IPS-NIHi11 (cell line): ENCODE measurements at places on chromosomes 11 and 22.

GRCh38 chr11:84558085-84558905, 1068.8 kb downstream of the DLG2 start:
- peak; percentile 32 for DNase-seq

GRCh38 chr11:46631676-46632075, 14.3 kb downstream of the ATG13 start:
- DNase-seq = no peak

DNA sequence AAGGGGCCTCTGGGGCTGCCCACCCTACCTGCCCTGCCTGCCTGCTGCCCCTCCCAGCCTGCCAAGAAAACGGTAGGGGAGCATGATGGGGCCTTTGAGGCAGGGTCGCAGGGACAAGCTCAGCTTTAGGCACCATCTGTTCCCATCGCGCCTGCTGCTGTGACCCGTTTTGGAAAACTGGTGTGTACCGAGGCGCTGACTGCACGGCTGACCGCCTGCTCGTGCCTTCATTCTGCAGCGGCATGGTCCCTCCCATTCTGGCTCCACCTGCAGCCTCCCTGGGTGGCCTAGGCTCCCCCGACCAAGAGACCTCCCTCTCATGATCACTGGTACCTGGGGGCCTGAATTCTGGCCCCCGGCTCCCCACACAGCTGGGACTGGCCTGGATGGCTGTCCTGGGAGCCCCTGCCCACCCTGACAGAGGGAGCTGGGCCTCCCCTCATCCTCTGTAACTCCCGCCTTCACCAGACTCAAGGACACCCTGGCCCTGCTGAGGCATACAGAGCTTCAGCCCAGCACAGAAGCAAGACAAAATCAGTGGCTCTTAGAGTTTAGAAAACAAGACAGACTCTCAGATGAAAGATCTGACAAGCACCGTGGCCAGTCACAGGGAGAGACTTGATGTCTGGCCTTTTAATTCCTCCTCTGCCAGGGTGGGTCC, 6.5 kb upstream of the MYRF start:
- DNase-seq = no peak

GRCh38 chr11:104163100-104164027, 583 bp downstream of the PDGFD start:
- DNase-seq = peak; percentile 16

GRCh38 chr22:46239261-46240048, 10.6 kb downstream of the CDPF1 start:
- DNase-seq = no peak

DNA sequence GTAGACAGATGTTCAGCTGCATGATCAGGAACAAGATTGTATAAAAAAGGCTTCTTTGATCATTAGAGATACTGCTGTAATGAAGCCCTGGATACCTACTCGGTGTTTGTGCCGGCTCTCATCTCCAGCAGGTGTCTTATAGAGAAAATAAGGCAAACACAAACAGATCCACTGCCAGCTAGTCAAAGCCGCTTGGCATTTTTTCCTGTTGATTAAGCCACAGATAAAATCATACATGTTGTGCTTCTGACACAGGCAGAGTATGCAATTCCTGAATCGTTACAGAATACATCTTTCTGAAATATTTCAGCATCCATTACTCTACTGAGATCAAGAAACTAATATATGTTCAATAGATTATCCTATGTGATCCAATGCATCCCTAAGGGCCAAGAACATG, 206.9 kb downstream of the CADM1 start:
- DNase-seq = no peak

GRCh38 chr11:62055970-62056369, 67.8 kb upstream of the INCENP start:
- no peak for DNase-seq

GRCh38 chr11:28337701-28338100, 229.5 kb downstream of the METTL15 start:
- no peak for DNase-seq

DNA sequence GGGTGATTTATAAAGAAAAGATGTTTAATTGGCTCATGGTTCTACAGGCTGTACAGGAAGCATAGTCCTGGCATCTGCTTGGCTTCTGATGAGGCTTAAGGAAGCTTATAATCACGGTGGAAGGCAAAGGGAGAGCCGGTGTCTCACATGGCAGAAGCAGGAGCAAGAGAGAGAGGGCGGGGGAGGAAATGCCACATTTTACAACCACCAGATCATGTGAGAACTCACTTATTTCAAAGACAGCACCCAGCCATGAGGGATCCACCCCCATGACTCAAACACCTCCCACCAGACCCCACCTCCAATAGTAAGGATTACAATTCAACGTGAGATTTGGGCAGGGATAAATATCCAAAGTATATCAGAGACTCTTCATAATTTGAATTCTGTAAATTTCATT, 200.7 kb downstream of the MSANTD4 start:
- DNase-seq = no peak

DNA sequence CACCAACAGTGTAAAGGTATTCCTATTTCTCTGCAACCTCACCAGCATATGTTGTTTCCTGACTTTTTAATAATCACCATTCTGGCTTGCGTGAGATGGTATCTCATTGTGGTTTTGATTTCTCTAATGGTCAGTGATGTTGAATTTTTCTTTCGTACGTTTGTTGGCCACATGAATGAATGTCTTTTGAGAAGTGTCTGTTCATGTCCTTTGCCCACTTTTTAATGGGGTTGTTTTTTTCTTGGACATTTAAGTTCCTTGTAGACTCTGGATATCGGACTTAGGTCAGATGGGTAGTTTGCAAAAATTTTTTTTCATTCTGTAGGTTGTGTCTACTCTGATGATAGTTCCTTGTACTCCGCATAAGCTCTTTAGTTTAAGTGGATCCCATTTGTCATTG, 22.8 kb downstream of the USP35 start:
- no peak for DNase-seq
